Inflammatory macrophage (primary cell): ENCODE measurements at places on chromosomes 7 and 10.

- no peak for DNase-seq
Observed at GRCh38 chr7:6482307-6482706, 34.6 kb upstream of the DAGLB start.

DNA sequence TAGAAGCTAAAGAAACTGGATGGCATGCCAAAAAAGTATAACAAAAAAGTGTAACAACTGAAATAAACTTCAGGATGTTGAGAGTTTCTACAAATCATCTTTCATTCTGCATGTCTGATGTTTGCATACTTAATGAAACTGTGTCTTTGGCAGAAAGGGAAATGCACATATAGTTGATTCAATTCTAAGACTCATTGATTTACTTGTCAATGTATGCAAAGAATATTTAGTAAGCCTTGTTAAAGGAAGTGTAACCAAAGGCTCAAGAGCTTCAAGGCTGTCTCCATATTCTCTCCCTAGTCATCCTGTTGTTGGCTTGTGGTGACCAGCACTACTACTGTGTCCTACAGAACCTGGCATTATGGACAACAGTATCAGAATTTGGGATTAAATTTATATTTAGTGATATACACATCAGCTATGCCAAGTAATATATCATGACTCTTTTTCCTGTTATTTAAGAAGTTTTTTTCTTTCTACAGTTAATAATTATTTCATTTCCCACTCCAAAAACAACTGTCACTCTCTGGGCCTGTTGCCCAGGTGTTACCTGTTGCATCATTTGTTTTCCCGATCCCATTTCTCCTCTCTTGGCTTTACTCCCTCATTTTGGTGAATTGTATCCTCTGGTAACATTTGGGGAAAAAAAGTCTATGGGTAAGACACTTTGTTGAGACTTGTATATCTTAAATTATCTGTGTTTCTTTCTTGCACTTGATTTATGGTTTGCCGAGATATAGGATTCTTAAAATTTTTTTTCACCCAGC, 226.6 kb upstream of the BMPER start:
- DNase-seq: no peak

DNA sequence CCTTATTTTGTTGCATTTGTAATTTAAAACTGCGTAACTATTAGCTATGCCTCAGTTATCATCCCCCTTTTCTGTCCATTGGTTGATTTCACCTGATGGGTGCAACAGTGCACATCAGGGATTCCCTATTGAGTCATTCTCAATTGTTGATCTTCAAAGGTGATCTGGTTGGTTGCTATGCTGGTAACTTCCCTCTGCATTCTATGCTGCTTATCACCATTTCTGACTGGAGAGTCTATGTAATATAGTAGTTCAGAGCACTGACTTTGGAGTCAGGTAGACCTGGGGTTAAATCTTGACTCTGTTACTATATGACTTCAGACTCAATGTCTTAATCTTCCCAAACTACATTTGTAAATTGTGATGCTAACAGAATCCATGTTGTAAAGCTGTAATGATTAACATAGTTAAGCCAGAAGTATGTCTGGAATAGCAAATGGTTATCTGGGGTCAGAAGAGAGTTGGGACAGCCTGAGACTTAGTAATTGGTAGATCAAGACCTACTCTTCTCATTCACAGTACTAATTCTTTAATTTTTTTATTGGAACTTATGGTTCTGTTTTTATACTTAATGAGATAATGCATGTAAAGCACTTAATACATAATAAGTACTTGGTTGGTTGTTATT, 38.1 kb downstream of the EXOC6 start:
- DNase-seq: no peak

GRCh38 chr10:125213541-125214282, 53.3 kb upstream of the CTBP2 start:
- DNase-seq: no peak

DNA sequence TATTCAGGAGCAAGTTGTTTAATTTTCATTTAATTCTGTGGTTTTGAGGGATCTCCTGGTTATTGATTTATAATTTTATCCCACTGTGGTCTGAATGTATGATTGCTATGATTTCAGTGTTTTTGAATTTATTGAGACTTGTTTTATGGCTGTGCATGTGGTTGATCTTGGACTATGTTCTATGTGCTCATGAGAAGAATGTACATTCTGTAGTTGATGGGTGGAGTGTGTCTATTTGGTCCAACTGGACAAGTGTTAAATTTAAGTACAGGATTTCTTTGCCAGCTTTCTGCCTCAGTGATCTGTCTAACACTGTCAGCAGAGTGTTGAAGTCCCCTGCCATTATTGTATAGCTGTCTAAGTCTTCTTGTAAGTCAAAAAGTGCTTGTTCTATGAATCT, 34.8 kb upstream of the KIF5B start:
- no peak for DNase-seq

GRCh38 chr10:94210440-94211168, 152.1 kb downstream of the NOC3L start:
- no peak for DNase-seq

DNA sequence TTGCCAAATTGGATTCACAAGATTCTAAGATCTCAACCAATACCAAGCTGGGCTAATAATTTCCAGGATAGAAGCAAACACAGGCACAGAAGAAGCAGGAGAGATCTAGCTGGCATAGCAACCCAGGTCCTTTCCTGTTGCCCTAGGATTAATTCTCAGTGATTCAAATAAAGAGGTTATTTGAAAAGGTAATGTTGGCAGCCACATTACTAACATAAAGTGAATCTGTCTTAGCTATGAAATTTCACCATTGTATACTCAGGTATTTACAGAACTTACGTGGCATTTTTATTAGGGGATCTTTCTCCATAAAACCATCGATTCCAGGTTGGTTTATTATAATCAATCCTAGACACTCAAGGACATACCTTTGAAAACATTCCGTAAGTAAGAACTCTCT, 379.3 kb upstream of the POM121L12 start:
- DNase-seq: no peak

- peak; percentile 81 for DNase-seq
Observed at GRCh38 chr7:111029574-111030251, 61.2 kb upstream of the LRRN3 start.

- DNase-seq: no peak
Observed at GRCh38 chr10:8594711-8595110, 540.2 kb downstream of the GATA3 start.

GRCh38 chr10:120607016-120607709, 150.1 kb downstream of the PLPP4 start:
- DNase-seq: no peak

DNA sequence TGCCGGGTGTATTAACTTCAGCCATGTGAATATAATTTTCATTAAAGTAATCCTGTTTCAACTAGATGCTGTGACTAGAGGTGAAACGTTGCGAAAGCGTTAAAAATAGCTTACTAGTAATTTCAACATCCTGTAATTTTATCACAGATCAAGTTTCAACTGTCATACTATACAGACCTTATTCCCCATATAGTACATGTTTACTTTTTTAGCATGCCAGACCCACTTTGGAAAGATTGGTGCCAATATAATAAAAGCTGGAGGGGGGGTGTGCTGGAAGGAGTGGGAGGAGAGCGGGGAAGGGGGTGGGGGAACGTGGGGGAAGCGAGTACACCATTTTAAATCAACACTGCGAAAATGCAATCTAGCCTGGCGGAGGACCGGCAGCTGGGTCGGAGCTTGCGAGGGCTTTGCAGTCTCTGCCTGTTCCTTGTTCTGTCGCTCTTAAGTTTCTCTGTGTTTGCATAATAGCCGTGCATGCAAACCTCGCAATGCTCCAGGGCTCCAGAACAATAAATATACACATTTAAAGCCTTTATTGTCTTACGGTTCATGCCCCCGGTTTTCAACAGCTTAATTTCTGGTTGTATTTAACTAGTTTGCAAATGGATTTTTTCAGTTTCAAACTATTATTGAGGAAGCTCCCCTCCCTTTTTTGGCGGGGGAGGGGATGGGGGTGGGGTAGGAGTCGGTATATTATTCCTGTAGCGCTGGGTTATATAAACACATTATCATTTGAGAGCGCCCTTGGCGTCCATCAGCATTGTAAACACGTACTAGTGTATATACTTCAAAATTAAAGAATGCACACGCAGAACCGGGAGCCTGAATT, 1.3 kb upstream of the ARID5B start:
- peak; percentile 82 for DNase-seq
